ENCODE measurements at places on chromosomes 2 and 18. TPM values are rescaled to one million over a fixed set of nuclear protein-coding genes. Genes with fewer than 3 reads are reported as not detected.

GRCh38 chr2:112229348-112229747 is 25.5 kb downstream of the ZC3H8 start:
- no peak for DNase-seq

DNA sequence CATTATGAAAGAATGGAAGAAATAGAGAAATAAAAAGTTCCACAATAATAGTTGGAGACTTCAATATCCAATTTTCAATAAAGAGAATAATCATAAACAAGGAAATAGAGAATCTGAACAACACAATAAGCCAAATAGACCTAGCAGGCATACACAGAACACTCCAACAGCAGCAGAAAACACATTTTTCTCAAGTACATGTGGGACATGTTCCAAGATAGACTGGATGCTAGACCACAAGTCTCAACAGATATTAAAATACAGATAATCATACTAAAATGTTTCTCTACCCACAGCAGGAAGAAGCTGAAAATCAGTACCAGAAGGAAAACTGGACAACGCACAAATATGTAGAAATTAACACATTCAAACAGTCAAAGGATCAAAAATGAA is 113.9 kb downstream of the USP34 start:
- DNase-seq, result no peak

GRCh38 chr2:202449344-202449743 is 73.2 kb downstream of the BMPR2 start:
- no peak for DNase-seq

DNA sequence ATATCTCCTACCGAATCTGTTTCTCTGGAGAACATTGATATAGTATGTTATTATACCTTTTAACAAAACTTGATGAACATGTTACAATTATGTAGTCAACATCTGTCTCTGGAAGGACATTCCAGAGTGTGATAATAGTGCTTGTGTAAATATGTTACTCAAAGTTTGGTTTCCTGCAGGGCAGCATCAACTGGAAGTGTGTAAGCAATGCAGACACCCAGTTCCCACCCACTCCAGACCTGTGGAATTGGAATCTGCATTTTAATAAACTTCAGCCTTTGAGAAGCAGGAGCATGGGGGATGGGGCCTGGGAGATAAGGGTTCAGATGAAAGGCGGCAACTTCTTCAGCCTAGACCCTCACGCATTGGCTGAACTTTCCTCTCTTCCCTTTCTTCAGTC is 398.9 kb downstream of the RND3 start:
- no peak for DNase-seq

- no peak for DNase-seq
Observed at GRCh38 chr2:177243476-177243875, 21.1 kb downstream of the NFE2L2 start.

DNA sequence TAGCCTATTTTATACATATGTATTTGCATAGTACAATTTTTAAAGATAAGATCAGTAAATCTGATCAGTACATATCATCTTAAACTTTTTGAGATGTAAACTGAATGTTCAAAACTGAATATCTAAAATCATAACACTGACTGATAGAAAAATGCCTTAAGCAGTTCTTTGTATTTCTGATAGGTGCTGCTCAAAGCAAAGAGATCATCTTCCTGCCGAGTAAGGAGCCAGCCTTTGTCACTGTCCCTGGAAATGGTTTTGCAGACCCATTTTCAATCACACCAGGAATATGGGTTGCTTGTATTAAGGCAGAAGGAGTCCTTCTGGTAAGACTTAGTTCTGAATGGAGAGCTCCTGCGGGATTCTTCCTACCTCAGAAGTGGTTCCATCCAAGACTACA is 135.0 kb downstream of the LAMA3 start:
- no peak for DNase-seq

DNA sequence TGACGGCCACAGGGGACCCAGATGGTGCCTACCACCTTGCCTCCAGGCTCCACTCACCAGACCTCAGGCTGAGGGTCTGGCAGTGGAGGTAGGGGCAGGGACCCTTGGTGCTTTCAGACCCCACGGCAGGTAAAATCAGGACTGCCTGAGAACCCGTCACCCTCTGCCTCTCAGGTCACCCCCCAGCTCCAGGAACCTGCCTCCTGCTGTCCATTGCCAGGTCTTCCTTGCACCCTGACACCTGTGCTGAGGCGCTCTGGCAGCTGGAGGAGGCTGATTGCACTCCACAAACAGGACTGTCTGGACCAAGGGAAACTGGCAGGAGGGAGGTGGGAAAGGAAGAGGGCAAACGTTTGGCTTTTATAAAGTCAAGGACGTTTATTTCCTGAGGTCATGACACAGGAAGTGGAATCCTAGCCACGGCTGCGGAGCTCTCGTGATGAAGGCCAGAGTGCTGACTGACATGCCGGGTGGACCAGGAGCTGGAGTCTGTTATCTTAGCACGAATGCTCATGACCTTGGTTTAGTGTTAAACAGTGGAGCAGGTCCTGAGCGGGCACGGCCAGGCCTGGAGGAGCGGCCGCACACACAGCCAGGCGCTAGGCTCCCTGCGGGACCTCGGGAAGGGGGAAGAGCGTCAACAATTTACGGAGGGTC is 40.5 kb downstream of the ANO7 start:
- DNase-seq, result no peak

DNA sequence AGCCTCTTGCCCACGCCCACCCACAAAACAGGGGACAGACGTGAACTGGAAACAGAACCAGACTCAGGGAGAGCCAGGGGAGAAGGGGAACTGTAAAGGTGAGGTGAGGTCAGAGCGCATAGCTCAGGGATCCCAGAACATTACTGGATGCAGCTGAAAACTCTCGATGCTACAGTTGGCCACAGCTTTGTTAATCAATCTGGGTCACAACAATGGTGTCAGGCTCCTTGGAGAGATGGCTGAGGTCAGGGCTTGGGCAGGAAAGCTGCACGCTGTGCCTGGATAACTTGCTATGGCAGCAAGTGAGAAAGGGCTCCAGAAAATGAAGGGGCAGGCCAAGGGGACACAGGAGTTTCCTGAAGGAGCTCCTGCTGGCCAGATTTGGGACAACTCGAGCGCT is 263.3 kb downstream of the TFCP2L1 start:
- no peak for DNase-seq

DNA sequence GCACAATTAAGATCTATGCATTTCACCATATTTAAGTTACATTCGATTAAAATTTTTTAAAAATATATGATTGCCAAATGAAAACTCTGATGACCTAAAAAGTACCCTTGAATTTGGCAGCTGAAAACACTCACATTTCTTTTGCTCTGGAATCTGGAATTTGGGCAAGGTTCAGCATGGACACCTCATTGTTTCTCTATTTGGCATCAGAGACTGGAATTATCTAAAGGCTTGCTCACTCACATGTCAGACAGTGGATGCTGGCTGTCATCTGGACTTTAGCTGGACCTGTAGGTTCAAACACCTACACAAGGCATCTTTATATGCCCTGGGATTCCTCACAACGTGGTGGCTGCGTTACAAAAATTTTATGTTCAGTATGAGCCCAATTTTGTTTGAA is 16.1 kb downstream of the MBOAT2 start:
- DNase-seq, result no peak

DNA sequence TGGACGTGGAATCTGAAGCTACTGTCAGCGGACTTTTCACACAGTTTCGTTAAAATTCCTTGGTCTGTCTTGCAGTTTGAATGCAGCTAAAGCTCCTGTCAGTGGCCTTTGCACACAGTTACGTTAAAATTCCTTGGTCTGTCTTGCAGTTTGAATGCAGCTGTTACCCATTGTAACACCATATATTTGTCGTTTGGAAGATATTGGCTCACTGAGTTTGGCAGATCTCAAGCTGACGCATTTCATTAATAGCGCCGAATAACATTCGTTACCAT is 1.0 kb downstream of the LIMS1 start:
- DNase-seq, result no peak

GRCh38 chr18:21896732-21897336 is 156.2 kb downstream of the MIB1 start:
- DNase-seq, result no peak

DNA sequence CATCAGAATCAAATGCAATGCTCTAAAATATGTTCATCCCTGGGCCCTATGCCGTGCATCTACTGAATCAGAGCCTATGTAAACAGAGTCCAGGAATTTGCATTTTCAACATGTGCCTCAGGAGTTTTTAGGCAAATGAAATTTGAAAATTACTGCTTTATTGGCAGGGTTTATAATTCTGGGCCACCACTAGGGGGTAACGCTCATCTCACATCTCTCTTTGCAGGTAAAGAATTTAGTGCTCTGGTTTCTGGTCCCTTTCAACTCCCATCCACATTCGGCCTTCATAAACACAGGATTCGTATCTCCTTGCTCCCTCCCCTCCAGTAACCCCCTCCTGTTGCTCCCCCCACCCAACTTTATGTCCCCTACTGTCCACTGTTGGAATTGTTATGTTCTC is 49.3 kb downstream of the LYPD6B start:
- no peak for DNase-seq

DNA sequence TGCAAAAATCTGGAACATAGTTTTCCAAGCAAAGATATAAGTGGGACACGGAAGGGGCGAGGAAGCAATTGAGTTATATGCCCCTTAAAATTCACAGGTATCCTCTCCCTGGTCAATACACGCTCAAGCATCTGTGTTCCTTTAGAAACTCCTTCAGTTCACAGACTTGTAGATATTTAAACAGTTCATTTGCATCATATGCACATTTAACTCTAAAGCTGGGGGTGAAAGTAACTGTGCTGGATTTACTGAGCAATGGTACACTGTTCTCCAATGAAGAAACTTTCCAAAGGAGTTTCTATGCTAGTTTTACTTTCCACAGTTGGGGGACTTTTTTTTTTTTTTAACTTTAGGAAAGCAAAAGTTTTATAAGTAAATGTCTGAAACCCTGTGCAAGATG is 293.0 kb upstream of the TNP1 start:
- DNase-seq, result no peak

DNA sequence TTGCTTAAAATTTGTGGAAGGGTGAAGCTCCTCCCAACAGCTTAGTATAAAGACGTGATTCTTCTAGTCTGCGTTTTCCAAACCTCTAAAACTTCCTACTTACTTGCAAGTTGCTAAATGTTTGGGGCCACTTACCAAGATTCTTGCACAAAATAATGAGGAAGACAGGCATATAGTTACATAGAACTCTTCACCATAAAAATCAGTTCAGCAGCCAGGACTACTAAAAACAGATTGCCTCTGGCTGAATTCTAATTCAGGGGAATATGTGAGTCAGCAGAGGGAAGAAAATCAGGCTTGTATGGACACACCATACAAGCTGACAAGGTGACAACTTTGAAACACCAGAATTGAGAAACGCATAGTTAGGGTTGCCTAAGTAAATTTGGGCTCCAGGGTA is 2.8 kb upstream of the PEX13 start:
- peak; percentile 53 for DNase-seq

DNA sequence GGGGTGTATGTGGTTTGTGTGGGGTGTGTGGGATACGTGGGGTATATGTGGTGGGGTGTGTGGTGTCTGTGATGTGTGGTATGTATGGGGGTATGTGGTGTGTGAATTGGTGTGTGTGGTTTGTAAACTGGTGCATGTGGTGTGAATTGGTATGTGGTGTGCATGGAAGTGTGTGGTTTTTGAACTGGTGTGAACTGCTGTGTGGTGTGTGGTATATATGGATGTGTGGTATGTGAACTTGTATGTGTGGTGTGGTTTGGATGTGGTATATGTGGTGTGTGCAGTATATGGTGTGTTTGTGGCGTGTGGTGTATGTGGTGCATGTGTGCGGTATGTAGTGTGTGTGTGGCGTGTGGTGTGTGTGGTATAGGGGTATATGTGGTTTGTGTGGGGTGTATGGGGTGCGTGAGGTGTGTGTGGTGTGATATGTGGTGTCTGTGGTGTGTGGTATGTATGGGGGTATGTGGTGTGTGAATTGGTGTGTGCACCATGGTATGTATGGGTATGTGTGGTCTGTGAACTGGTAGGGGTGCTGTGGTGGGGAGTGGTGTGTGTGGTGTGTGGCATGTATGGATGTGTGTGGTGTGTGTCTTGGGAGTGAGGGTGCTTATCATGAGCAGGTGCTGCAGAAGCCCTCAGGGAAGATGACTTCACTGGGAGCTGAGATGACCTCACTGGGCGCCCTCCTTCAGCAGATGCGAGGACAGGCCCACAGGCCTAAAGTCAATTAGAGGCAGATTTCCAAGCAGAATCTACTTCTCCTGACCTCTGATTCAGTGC is 209.6 kb upstream of the TNP1 start:
- no peak for DNase-seq

DNA sequence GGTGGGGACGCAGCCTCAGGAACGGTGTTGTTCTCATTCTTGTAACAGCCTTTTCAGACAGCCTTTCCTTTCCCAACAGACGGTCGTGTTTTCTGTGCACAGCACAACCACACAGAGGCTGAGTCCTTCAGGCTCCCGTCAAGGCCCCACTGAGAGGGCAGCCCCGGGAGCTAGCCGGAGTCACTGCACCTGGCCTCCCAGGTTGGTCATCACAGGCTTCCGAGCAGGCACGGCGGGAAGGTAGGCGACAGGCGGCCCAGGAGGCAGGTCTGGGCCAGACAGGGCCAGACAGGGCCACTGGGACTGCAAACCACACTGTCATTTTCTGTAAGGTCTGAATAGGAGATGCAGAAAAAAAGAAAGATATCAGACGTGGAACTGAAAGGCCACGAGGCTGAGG is 570.8 kb downstream of the GALR1 start:
- no peak for DNase-seq

GRCh38 chr18:69220529-69220928 is 180.2 kb upstream of the DOK6 start:
- no peak for DNase-seq

DNA sequence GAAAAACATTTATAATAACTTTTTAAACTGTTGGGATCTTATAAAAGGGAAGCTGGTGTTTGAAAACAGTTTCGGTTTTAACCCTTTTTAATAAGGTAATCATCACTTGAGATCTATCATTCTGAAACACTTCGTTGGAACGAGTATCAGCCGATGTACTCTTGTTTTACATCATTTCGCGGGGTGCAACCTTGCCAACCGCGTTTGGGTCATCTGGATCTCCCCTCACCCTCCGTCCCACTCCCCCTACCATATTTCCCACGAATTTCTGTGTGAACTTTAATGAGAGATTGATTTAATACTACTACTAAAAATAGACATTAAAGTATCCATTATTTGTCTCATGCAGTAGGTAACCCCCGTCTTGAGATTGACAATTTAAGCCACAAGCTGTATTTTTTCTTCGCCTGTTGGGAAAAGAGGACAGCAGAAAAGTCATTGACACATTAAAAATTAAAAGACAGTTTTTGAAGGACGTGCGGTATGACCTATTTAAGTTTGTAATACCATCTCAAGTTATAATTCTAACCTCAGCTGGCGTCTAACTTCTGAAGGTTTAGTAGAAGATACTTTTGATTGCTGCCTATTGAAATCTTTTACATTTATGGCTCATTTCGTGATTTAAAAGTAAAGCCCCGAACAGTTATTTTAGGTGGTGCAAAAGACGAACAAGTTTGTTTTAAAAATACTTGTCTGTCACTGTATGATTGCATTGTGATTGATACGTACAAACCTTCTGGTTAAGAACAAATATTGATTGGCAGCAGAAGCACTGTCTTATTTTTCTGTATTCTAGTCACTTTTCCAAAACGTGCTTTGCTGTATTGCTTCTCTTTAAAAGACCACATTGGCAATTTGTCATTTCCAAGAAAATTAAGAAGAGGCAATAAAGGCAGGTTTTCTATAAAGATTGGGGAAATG is 1.5 kb downstream of the CREB1 start:
- DNase-seq, result no peak

Gene GPAT2
- polyA plus RNA-seq, result 1.6 TPM

Gene MATN3
- not detected for polyA plus RNA-seq

Gene KLHL30
- 0.01 TPM for polyA plus RNA-seq

Gene CAPG
- 474 TPM for polyA plus RNA-seq

Gene KRTCAP3
- not detected for polyA plus RNA-seq

Gene DCDC2C
- polyA plus RNA-seq, result not detected

Gene FBXO48
- 0.08 TPM for polyA plus RNA-seq

Gene NTSR2
- polyA plus RNA-seq, result not detected

Gene RGPD3
- polyA plus RNA-seq, result not detected
